ENCODE measurements at places on chromosomes 2 and 18. TPM values are rescaled to one million over a fixed set of nuclear protein-coding genes. Genes with fewer than 3 reads are reported as not detected.

Gene CHRNG
- total RNA-seq = not detected

Gene NT5DC4
- not detected for total RNA-seq

Gene PID1
- total RNA-seq = 0.45 TPM

Gene WDSUB1
- total RNA-seq = 4.3 TPM
